ENCODE measurements at places on chromosomes 7 and 10. TPM values are rescaled to one million over a fixed set of nuclear protein-coding genes. Genes with fewer than 3 reads are reported as not detected.

- DNase-seq = peak; percentile 31
Measured at GRCh38 chr7:69358163-69358821, 240.0 kb upstream of the AUTS2 start.

- no peak for DNase-seq
Measured at GRCh38 chr7:3710122-3710521, 409.1 kb downstream of the SDK1 start.

DNA sequence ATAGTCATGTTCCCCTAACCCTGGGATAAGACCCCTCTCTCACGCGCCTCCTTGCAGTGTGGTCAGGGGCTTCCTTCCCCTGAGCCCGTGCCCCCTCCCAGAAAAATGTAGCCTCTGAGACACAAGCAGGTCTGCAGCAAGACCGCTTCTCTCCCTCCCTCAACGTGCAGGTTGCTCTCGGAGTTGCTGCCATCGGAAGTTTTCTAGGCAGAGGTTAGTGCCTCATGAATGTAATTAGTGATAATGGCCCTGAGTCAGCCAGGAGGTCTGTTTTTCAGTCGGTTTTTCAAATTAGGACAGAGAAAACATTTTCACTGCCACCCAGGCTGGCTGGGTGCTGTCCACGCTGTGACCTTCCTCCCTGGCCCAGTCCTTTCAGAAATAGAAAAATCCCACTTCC lies 43.2 kb upstream of the PRLHR start:
- no peak for DNase-seq

DNA sequence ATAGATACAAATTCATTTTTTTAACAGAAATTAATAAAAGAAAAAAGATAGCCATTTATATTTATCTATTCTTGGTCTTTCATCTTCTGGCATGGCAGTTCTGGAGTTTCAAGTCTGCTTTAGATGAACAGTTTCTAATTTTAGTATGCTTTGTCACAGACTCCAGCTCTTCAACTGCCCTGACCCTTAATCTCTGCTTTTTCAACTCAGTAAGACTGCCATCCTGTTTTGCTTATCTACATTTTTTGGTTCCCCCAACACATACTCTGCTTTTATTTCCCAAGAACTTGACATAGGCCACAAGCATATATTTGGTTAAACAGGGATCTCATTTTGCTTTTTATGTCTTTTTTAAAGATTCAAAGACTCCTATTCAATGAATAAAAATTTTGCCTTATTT lies 309.3 kb upstream of the KCND2 start:
- no peak for DNase-seq

DNA sequence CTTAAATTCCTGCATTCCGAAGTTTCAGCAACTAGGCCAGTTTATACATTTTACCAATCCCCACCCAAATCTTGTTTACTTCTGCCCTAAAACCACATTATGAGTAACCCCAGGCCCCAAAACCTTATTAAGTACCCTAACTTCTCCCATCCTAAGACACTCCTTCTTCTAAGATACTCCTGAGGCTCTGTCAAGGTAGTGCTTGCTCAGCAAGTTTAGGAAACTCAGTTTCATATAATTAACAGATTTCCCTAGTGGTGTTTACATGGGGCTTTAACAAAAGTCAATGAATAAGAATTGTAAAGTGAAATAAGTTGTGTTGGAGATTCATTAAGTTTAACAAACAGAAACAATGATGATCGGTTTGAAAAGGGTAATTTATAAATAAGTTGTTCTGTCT lies 77.8 kb downstream of the CPEB3 start:
- no peak for DNase-seq

The IL6 gene
- total RNA-seq = not detected
